ENCODE measurements at places on chromosomes 3 and 15. TPM values are rescaled to one million over a fixed set of nuclear protein-coding genes. Genes with fewer than 3 reads are reported as not detected.

The LINGO1 gene
- not detected for total RNA-seq

DNA sequence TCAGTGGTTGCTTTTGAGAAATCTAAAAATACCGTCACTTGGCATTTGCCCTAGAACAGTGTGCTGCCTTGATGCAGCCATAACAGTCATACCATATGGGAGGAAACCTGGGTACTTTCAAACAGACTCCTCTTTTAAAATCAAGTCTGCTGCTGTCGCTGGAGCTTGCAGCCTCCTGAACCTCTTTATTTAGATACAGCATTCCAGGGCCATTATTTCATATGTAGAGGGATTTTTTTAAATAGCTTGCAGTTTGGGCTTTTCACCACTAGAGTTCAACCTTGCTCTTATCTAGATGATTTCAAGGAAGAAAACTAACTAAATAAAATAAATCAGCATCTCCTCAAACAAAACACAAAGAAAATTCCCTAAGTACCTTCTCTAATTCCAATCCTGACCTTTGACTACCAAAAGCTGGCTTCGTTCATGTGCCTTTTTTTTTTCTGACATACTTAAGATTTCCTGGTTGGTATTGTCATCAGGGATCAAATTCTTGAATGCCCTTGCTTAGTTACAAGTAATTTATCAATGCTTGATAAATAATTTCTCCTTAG lies 111.6 kb downstream of the KBTBD8 start:
- DNase-seq = no peak

- no peak for DNase-seq
Measured at GRCh38 chr15:94443186-94443585, 211.8 kb downstream of the MCTP2 start.

The TMCO5A gene
- total RNA-seq = not detected

DNA sequence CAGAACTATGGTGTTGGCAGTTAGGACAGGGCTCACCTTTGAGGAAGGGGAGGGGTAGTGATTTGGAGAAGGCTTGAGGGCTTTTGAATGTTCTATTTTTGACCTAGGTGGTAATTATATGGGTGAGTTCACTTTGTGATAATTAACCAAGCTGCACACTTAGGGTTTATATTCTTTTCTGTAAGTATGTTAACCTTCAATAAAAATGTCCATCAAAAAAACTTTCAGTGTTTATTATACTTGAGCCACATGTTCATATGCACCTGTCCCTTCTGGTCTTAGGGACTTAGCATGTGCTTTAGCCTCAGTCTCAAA lies 28.4 kb downstream of the PDE8A start:
- DNase-seq = no peak

Measured in activated naive CD8-positive, alpha-beta T cell treated with anti-CD3 and anti-CD28 coated beads for 36 hours (primary cell).